ENCODE measurements at places on chromosomes 12 and 14. TPM values are rescaled to one million over a fixed set of nuclear protein-coding genes. Genes with fewer than 3 reads are reported as not detected.

TEX22 gene
- total RNA-seq: under 0.01 TPM

GAS2L3 gene
- 23.7 TPM for total RNA-seq

C12orf42 gene
- total RNA-seq: not detected

MGST1 gene
- 65.5 TPM for total RNA-seq

C14orf180 gene
- total RNA-seq: not detected

DCN gene
- total RNA-seq: 748 TPM

TTC9 gene
- 4.0 TPM for total RNA-seq

SCN8A gene
- 1.0 TPM for total RNA-seq

CCDC59 gene
- 61.4 TPM for total RNA-seq

JPH4 gene
- not detected for total RNA-seq

GPRC5D gene
- not detected for total RNA-seq

Measured in renal cortical epithelial cell (primary cell).